Activated CD8-positive, alpha-beta memory T cell treated with anti-CD3 and anti-CD28 coated beads for 24 hours (primary cell): ENCODE measurements at places on chromosomes 2 and 18.

DNA sequence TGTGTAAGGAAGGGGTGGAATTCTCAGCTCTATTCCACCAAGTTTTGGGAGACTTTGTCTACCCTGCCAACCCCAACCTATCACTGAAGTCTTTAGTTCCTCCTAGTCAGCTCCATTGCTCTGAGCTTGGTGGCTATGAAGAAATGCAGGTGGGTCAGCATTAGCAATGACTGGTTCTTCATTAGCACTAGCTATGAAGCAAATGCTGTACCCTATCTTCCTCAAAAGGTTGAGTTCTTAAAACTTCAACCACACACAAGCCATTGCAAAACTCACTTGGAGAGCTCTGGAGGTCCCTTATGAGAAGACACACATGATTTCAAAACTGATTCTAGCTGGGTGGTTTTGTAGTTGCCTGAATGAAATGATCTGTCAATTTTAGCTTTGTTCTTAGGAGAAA lies 193.8 kb downstream of the IKZF2 start:
- DNase-seq: no peak

DNA sequence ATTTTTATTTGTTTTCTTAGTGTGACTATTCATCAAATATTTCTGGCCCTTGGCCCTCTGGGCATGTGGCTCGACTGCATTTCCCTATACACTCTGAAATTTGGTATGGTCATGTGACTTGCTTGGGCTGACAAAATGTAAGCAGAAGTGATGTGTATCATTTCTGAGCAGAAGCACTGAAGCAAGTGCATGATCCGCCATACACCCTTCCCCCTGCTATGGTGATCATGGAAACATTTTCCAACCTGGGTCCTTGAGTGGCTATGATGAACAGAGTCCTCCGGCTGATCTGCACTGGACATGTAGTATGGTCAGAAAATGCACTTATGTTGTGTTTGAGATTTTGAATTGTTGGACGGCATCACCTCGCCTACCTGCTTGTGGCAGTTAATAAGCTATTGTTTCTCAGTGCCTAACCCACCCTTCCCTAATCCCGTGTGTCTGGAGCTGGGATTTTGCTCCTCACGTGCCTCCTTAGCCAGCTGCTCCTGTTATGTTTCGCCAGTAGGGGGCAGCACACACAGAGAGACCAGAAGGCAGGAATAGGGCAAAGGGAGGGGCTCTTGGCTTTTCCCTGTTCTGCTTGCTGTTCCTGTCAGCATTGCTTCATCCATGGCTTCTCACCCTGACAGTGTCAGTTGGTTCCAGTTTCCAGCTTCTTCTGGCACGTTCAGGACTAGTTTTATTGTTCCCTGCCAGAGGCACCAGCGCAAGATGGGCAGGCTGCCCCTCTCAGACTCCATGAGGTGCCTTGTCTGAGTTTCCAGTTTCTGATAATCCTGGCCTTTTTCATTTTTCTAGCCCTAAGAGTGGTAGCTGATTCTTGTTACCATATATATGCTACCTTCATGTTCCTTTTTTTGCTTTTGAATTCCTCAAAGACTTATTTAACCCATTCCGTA lies 207.4 kb downstream of the ARL6IP6 start:
- peak; percentile 59 for DNase-seq

DNA sequence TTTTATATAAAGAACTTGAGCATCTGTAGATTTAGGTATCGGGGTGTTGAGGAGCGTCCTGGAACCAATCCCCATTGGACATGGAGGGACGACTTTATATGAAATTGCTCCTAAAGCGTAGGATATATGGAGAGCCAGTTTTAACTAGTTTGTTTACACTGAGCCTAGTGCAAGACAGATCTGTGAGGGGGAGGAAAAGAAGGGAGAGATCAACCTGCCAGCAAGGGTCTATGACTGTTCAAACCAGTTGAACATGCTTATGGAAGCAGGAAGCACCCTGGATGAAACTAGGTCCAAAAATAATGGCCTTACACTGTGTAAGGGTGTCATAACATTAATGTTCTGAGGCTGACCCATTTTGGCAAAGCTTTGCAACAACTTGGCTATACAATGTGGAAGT lies 34.0 kb upstream of the SLC40A1 start:
- no peak for DNase-seq

DNA sequence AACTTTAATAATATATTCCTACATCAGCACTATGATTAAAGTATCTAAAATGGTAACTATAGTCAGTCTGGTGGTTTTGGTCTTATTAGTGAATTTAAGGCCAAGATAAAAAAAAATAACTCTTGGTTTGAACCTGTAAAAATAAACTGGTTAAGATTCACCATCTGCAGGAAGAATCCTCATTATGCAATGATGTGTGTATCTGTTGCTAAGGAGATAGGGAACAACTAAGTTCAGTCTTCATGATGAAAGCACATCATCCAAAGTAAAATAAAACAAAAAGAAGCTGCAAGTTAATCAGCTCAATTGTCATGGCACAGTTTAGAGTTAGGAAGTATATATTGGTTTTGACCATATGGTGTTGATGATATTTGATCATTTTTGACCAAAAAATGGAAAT lies 466.0 kb downstream of the NYAP2 start:
- no peak for DNase-seq

- DNase-seq: peak; percentile 49
Observed at GRCh38 chr18:48815581-48816324, 135.0 kb downstream of the SMAD7 start.

DNA sequence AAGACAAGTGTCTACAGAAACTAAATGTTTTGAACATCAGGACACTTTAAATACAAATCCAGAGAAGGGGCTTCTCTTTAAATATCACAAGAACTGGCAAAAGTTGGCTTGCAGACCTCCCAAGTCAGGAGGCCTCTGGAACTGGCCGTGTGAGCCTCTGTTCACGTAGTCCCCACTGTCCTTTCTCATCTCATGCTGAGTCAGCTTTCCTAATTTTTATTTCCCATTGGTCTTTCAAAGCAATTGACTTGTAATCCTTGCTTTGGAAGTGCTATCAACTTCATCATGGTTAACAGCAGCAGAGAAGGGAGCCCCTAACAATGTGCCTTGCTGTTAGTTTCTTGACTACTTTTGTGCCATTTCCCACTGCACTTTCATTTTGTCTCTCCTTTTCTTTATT lies 303.3 kb downstream of the DPP10 start:
- DNase-seq: no peak

- no peak for DNase-seq
Observed at GRCh38 chr2:206962966-206963365, 23.6 kb downstream of the CPO start.

GRCh38 chr2:233003658-233004555 lies 9.1 kb downstream of the NGEF start:
- DNase-seq: no peak

DNA sequence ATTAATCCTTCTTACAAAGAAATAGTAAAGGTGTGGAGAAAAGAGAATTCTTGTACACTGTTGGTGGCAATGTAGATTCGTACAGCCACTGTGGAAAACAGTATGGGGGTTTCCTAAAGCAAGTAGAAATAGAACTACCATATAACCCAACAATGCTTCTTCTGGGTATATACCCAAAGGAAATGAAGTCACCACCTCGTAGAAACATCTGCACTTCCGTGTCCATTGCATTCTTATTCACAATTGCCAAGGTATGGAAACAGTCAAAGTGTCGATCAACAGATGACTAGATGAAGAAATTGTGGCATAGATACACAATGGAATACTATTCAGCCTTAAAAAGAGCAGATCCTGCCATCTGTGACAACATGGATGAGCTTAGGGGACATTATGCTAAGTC lies 93.4 kb upstream of the TGIF1 start:
- DNase-seq: no peak

DNA sequence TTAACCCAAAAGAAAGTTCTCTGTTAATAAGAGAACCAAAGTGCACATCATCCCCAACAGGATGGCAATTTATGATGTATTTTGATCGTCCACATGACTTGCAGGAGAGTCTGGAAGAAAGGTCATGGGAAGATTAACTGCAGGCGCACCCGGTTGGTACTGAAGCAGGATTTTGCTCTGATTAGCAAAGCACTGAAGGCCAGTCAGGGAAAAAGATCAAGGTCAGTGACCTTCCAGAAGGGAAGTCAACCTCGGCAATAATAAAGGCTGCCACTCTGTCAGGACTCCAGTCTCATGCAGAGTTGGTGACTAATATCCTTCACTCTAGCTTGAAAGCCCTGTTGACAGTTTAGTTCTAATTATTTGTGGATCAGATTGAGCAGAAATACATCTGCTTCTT lies 432.7 kb upstream of the RAB12 start:
- DNase-seq: no peak

GRCh38 chr18:79300413-79300812 lies 95.3 kb upstream of the NFATC1 start:
- no peak for DNase-seq

GRCh38 chr2:55923091-55923981 lies at the start of gene EFEMP1:
Gene EFEMP1 (minus strand): TSS chr2:55923782. CDS start chr2:55922440, 1,342 bp downstream.
- no peak for DNase-seq

- DNase-seq: no peak
Observed at GRCh38 chr2:158484892-158485556, 28.3 kb downstream of the PKP4 start.

- no peak for DNase-seq
Observed at GRCh38 chr18:22900558-22901238, 32.4 kb upstream of the RBBP8 start.

- no peak for DNase-seq
Observed at GRCh38 chr2:117771969-117772630, 42.4 kb upstream of the DDX18 start.

- DNase-seq: no peak
Observed at GRCh38 chr2:195413422-195413821, 243.6 kb upstream of the SLC39A10 start.

- no peak for DNase-seq
Observed at GRCh38 chr18:75548353-75548905, 120.9 kb upstream of the SMIM21 start.

GRCh38 chr2:30505500-30506180 lies 58.6 kb downstream of the LCLAT1 start:
- no peak for DNase-seq

DNA sequence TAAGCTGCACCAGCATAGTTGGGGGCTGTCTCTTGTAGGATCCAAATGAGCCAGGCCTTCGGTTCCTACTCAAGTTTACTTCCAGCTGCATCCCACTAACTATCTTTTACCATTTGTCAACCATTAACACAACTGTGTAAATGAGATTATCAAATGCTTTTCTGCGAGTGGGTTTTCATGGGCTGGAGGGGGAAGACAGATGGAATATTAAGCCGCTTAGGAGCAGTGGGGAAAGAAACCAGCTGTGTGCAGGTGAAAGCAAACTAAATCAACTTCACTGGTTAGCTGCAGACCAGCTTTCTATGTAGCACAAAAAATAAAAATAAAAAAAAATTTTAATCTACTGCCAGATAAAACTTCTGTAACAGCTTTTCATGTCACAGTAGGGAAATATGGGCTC lies 307.3 kb upstream of the FBXO11 start:
- DNase-seq: no peak

- peak; percentile 82 for DNase-seq
Observed at GRCh38 chr18:10032331-10033015, 118.7 kb downstream of the VAPA start.

DNA sequence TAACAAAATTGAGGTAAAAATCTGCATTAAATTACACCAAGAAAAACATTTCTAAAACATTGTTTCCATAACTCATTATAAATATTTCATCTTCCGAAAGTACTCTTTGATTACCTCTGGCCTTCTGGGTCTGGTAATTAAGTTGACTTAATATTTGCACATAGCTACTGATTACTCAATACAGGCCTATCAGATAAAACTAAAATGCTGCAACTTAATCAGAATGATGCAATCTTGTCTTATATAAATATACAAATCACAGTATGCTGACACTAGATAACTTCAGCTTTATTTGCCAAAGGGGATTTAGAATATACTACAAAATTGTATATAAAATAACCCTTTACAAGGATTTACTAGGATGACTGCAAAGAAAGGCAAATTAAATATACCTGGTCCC lies 49.3 kb downstream of the SLC35F5 start:
- no peak for DNase-seq

DNA sequence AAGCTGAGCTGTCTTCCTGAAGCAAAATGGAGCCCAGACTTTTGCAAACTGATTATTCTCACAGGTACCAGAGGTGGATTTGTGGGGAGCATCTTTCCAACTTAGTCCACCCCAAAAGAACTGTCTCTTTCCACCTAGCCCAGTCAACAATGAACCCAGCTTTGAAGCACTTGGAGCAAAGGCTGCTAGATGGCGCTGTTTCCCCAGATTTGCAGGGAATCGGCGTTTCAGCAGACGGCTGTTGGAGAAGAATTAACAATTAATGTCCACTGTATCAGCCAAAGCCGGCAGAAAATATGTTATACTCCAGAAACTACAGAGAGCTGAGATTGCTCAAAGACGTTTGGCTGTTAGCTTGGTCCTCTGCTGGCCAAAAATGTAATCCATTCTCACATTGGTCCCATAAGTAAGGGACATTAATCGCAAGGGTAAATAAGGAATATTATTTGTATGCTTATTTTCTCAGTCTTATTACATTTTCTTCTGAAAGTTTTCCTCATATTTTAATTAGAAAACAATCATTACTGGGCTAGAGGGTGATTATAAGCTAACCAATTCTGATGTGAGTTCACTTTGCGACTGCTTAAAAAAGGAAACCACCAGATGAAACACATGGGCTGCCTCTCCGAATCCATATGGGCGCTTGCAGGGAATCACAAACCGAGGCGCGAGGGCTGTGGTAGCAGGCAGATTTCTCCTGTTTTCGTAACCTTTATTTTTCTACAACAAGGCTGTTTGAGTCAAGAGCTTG lies 423.8 kb upstream of the MEX3C start:
- no peak for DNase-seq

DNA sequence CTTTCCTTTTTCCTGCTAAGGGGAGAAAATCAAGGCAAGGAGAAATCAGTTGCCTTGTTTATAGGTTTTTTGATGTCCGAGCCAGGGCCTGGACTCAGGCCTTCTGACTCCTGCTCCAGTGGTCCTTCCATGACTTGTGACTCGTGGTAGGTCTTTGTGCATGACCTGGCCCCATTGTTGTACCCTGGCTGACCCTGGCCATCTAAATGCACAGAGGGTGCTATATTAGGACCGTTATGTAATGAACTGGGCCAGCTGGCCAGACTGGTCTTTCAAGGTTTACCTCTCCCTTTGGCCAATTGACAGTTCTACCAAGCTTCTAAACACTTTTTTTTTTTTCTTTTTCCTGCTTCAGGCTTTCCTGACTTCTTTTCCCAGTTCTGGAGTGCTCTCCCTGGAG lies 81.1 kb downstream of the SETBP1 start:
- no peak for DNase-seq

DNA sequence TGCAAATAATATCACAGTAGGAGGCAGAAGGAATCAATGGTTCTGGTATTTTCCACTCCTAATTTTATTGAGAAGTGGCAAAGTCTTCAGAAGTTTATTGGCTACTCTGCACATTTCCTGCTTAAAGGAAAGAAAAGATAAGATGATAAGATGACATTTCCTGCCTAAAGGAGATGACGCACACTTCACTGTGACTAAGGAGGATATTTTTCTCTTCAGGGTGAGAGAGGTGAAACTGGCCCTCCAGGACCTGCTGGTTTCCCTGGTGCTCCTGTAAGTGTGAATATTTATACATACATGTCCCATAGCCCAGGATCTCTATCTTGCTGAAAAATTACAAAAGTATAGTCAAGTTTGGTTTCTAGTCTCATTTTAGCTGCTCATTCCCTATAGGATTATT lies 27.9 kb downstream of the COL3A1 start:
- DNase-seq: no peak

GRCh38 chr2:74857725-74858124 lies 23.8 kb downstream of the HK2 start:
- DNase-seq: no peak
